ENCODE measurements at places on chromosomes 3 and 15. TPM values are rescaled to one million over a fixed set of nuclear protein-coding genes. Genes with fewer than 3 reads are reported as not detected.
A peak's percentile ranks its signal among the peaks of the same experiment; 100 is the strongest.

DNA sequence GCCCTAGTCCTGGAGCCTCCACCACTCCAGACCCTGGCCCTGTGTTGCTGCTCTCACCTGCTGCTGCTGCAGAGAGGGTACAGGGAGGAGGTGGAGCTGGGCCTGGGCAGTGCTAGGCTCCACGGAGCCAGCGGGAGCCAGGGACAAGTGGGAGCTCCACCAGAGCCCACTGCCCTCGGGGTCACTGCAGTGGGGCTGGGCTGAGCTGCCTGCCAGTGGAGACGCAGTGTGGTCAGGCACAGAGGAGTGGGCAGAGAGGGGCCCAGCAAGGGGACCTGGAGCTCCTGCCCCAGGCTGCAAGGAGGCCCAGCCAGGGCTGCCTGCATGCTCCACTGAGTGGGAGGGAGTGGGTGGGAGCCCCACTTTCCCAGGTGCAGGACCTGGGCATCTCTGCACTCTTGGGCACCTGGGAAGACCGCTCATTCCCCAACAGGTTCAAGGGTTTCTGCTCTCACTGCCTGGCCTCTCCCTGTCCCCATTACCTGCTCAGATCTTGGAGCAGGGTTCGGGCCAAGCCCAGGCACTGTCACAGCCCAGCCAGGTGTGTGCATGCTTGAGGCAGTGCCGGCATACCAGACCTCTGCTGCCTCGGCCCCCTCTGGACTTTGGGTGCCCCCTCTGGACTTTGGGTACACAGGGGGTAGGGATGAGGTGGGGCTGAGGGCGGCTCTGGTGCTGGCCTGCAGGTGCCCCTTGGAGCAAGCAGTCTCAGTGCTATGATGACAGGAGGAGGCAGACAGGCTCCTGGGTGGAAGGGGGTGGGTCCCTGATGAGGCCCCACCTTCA lies 308.0 kb downstream of the DOCK3 start:
- DNase-seq = no peak

GRCh38 chr3:103918336-103918735 lies 1448.4 kb upstream of the ALCAM start:
- DNase-seq = no peak

DNA sequence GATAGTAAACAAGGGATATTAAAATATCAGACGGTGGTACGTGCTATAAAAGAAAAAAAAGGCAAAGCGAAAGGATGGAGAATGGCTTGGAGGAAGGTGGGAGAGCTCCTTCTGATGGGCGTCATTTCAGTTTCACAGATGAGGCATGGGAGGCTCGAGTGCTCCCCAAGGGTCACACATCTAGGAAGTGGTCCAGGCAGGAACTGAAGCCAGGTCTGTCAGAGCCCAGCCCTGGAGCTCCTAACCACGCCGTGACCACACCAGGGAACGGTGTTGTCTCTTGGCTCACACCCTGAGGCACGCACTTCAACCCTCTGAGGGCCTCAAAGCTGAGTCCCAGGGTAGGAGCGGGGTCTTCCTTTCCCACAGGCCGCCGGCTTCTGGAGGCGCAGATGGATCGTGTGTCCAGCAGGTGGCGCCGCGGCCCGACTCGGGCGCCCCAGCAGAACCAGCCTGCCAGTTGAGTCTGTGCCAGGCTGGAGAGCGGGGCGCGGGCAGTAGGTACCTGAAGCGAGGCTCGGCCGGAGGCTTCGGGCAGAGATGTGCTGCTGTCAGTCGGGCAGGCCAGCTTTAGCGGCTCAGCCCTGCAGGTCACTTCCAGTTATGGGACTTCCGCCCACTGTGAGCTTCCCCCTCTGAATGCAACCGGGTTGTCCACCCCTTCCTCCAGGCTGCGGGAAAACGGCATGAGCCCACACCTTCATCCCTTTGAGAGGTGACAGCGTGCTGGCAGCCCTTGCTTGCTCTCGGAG lies 68.1 kb downstream of the SLC6A1 start:
- DNase-seq = peak; percentile 43

- DNase-seq = no peak
Measured at GRCh38 chr15:83462953-83463433, 15.9 kb downstream of the SH3GL3 start.

DNA sequence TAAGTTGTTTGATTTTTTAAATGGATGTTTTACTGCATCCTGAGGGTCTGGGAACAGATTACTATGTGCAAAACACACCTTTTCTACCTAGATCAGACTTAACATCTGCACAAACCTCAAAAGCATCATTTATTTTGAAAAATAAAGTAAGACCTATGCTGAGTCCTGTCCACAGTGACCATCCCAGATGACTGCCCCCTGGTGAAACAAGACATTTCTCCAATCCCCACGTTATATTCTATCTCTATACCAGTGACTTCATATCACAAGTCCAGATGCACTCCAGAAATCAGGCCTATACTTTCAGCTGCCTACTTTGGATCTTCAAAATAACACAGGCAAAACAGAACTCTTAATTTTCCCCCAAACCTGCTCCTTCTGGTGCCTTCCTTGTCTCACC lies 143.2 kb downstream of the P2RY1 start:
- DNase-seq = no peak

GRCh38 chr3:39108200-39108710 lies 775 bp downstream of the TTC21A start:
- DNase-seq = no peak

GRCh38 chr3:152486364-152486763 lies 217.6 kb downstream of the MBNL1 start:
- DNase-seq = no peak

GRCh38 chr15:81106560-81106959 lies 27.5 kb upstream of the CFAP161 start:
- no peak for DNase-seq

ARGFX gene
- total RNA-seq = not detected

HHLA2 gene
- total RNA-seq = not detected

SKOR1 gene
- 0.16 TPM for total RNA-seq

Measured in occipital lobe (tissue), 3 donors.